ENCODE measurements at places on chromosomes 12 and 14.

- DNase-seq = no peak
Measured at GRCh38 chr12:80099259-80099658, at the start of gene OTOGL. OTOGL (plus strand) TSS chr12:80099537; CDS start chr12:80209432, 109,895 bp downstream.

DNA sequence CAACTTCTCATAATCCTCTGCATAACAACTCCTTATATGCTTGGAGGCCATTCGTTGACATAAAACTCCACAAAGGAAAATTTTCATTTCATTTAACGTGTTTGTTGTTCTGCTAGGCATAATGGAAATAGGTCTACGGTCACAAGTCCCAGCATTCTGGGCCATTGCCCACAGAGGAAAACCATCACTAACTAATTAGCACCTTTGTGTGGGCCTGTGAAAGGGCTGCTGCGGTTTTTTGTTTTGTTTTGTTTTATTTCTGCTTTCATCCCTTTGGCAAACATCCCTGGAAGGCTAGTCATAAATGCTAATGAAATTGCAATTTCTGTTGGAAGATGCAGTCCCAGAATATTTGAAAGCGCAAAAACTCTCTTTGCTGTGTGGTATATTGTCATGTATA, 180.3 kb downstream of the RMST start:
- no peak for DNase-seq

DNA sequence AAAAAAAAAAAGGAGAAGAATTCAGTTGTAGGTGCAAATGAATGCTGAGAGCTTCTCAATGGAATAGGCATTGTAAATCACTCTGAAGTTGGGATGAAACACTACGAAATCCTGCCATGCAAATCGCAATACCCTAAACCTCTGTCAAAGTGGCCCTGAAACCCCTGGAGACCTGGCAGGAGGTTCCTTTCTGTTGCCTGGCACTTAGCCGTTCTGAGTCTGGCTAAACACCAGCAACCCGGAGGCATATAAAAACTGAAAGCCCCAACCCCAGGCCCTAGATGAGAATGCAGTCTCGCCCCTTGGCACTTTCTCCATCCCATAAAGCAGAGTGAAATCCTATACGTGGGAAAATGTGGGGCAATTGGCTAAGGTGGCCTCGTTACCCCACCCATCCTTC, 151.5 kb upstream of the PARP11 start:
- DNase-seq = no peak

DNA sequence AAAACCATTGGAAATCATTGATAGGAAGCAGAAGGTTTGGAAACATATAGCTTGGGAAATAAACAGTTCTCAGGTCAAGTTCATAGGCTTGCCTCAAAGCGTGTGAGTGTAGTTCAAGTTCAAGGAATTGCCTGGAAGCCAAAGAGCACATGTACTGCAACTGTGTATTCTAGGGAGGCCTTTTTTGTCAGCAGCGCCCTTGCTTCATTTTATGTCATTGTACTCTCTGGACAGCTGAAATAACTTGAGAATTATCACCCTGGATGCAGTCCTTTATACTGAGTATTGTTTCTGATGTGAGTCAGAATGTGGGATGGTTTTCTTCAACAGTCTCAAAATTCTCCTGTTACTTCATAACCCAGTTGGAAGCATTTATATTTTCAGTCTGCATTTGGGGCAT, 16.0 kb upstream of the EVL start:
- no peak for DNase-seq

DNA sequence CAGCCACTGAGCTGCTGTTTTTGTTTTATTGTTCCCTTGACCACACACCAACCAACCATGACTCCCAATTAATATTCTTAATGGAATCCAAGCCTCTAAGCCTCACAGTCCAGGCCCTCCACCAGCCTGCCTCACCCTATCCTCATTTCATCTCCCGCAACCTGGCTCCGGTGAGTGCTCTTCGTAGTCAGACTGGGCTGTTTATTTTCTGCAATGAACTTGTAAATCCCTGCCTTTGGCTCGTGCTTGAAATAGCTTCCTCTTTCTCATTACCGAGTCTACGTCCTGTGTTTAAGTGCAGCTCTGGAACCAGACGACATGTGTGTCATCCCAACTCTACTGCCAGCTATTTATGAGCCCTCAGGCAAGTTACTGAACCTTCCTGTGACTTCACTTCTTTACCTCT, 12.4 kb upstream of the ETFBKMT start:
- DNase-seq = peak; percentile 63

GRCh38 chr14:100076133-100076532, 10.9 kb downstream of the EVL start:
- no peak for DNase-seq

DNA sequence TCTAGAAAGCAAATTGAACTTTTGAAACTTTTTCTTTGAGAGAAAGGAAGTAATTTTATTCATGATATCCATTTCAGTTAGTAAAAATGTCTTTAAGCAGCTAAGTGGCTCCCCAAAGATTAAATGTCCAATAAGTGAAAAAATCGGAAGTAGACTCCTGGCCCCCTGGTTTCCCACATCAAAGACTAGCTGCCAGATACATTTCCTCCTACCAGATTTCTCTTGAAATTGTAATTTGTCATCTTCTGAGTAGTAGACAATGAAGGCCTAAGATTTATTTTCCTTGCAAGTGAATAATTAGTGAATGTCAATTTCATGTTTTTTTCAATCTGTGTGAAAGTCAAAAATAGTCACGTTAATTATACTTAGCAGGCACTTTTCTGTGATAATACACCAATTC, 321.9 kb downstream of the SYT1 start:
- DNase-seq = no peak

- DNase-seq = no peak
Measured at GRCh38 chr12:100375038-100375735, 18.3 kb downstream of the SLC17A8 start.

DNA sequence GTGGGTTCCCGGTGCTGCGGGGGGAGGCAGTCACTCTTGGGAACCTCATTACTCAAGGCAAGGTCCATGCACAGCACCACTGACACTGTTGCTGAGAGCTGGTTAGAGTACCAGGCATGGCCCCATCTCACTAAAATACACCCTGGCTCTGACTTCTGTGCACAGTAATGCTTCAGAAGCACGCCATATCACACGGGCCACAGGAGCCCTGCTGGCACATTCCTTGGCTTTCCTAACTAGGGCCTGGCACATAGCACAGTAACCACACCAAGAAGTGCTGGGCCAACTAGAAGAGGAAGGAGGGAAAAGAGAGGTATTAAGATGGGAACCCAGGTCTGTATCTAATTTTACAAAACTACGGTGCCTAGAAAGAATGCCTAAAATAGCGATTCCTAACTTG, 13.5 kb upstream of the RAB35 start:
- DNase-seq = no peak

DNA sequence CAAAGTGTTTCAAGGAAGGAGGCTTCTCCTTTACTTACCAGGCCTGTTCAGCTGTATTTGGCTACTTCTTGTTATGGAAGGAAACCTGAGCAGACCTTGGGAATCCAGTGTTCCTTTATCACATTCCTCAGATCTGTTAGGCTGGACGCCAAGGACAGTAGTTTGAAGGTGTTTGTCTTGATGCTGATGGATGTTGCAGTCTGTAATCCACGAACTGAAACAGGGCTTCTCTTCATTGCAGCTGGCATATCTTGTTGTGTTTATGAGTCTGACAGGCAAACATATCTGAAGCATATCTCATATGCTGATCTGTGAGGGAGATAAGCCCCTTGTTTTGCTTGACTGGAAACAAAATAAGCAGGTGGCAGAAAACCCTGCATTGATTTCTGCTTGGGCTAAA, 904.3 kb downstream of the NRXN3 start:
- no peak for DNase-seq

DNA sequence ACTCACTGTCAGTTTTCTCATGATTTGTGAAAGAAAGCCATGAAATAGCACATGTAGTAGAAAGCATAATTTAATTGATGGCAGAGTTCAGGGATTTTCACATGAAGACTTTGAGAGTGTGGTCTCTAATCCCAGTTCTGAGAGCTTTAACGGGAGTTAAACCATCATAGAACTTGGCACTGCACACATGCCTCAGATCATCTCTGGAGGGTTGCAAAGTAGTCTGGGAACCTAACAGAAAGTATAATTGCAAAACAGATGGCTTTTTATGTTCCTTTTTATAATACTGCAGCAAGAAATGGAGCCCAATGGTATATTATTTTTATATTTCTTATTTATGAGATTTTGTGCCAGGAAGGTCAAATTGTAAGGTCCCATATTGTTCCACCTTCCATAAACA, 77.9 kb downstream of the BHLHE41 start:
- no peak for DNase-seq

Measured in DMS153 (cell line).